ENCODE measurements at places on chromosomes 2 and 18. TPM values are rescaled to one million over a fixed set of nuclear protein-coding genes. Genes with fewer than 3 reads are reported as not detected.

The ZNF516 gene
- 45.4 TPM for total RNA-seq

DNA sequence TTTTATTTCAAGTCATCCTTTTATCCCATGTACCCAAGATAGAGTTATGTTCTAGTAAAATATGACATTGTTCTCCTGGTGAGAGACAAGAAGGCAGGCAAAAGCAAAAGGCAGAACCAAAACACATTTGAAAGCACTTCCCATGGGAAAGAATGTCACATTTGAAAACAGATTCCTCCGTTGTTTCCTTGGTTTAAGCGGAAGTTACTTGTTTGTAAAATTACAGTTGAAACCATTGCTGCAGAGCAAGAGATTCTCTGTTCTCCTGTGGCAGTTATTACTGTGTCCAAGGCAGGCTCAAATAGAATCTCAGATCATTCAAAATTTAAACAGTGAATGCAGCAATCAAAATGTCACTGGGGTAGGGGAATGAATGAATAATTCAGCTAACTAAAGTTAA is 149.6 kb downstream of the MTCL1 start:
- H3K27ac ChIP-seq = no peak overlapping the region
- no peaks in the 10 kb centered on the region for H3K4me1 ChIP-seq
- H3K36me3 ChIP-seq = no peaks in the 10 kb centered on the region

The GPR148 gene
- not detected for total RNA-seq

The FAM210A gene
- total RNA-seq = 9.4 TPM

- no peak overlapping the region for H3K4me3 ChIP-seq
- H3K36me3 ChIP-seq = no peaks in the 10 kb centered on the region
- DNase-seq = no peak
- no peaks in the 10 kb centered on the region for H3K4me1 ChIP-seq
Observed at GRCh38 chr18:49550621-49551339, 11.1 kb upstream of the LIPG start.

GRCh38 chr18:61972389-61973264 is 79.8 kb upstream of the RNF152 start:
- no peaks in the 10 kb centered on the region for H3K4me1 ChIP-seq
- H3K36me3 ChIP-seq = no peaks in the 10 kb centered on the region
- no peak for DNase-seq
- no peak overlapping the region for H3K4me3 ChIP-seq

- no peaks in the 10 kb centered on the region for H3K36me3 ChIP-seq
- H3K4me1 ChIP-seq = no peaks in the 10 kb centered on the region
- no peaks in the 10 kb centered on the region for H3K27me3 ChIP-seq
- H3K4me3 ChIP-seq = no peak overlapping the region
Observed at GRCh38 chr2:163580757-163581156, 155.1 kb downstream of the FIGN start.

GRCh38 chr18:2191180-2191790 is 380.0 kb downstream of the METTL4 start:
- H3K4me1 ChIP-seq = no peaks in the 10 kb centered on the region
- no peak overlapping the region for H3K4me3 ChIP-seq

The HOXD11 gene
- not detected for total RNA-seq

DNA sequence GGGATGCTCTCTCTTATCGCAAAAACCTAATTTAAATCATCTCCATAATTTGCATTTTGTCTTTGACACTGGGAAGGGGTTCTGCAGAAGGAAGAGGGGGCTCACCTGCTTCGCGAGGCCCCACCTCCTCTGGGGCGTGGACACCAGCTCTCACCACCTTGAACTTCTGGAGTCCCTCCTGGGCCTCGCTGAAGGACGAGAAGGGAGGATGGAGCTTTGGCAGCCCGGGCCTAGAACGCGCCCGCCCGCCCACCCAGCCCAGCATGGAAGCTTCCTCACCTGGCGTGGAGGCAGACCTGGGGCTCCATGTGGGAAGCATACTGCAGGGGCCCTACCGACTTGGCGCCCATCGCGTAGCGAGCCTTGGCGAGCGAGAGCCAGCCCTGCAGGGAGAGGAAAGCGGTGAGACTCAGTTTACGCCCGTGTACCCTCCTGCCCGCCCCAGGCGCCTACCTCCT is 1.1 kb upstream of the IMP4 start:
- peak overlapping the region; percentile 71 for H3K4me3 ChIP-seq
- peaks cover 40% of the 10 kb centered on the region for H3K36me3 ChIP-seq
- H3K27me3 ChIP-seq = no peaks in the 10 kb centered on the region
- H3K27ac ChIP-seq = peak overlapping the region; percentile 85
- DNase-seq = no peak

GRCh38 chr2:134369220-134369902 is 115.5 kb downstream of the MGAT5 start:
- no peaks in the 10 kb centered on the region for H3K36me3 ChIP-seq
- no peak overlapping the region for H3K4me3 ChIP-seq
- no peaks in the 10 kb centered on the region for H3K27me3 ChIP-seq
- DNase-seq = no peak

- H3K27ac ChIP-seq = no peak overlapping the region
- no peaks in the 10 kb centered on the region for H3K27me3 ChIP-seq
Observed at GRCh38 chr2:215540658-215541057, 104.8 kb upstream of the FN1 start.

DNA sequence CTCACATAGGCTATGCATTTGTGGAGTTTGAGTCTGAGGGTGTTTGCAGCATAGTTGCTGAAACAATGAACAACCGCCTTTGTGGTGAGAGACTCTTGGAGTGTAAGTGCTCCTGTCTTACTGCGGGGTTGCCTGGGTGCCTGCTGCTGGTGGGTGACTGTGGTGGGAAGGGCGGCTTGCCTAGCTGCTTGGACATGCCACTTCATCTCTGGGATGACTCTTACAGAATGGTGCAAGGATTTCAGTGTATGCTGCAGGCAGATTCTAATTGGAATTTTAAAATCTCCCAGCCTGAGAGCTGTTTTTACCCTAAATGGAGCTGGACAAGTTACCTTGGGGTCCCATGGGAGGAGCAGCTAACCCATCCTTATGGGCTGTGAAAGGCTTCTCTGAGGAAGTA is 50.1 kb downstream of the CYP27C1 start:
- no peaks in the 10 kb centered on the region for H3K36me3 ChIP-seq
- no peaks in the 10 kb centered on the region for H3K4me1 ChIP-seq
- H3K4me3 ChIP-seq = no peak overlapping the region
- no peak for DNase-seq
- no peaks in the 10 kb centered on the region for H3K27me3 ChIP-seq

The FBXO15 gene
- 9.7 TPM for total RNA-seq

The ANKRD30B gene
- total RNA-seq = not detected

- peaks cover 16% of the 10 kb centered on the region for H3K4me1 ChIP-seq
- H3K4me3 ChIP-seq = no peak overlapping the region
- no peaks in the 10 kb centered on the region for H3K27me3 ChIP-seq
- no peak overlapping the region for H3K27ac ChIP-seq
- no peaks in the 10 kb centered on the region for H3K36me3 ChIP-seq
Observed at GRCh38 chr2:188631037-188631809, 339.5 kb downstream of the GULP1 start.

- no peaks in the 10 kb centered on the region for H3K36me3 ChIP-seq
- DNase-seq = no peak
- no peaks in the 10 kb centered on the region for H3K4me1 ChIP-seq
- H3K27ac ChIP-seq = no peak overlapping the region
Observed at GRCh38 chr2:104733226-104733943, 120.5 kb upstream of the POU3F3 start.

GRCh38 chr18:37844209-37844970 is 278.8 kb upstream of the CELF4 start:
- no peak overlapping the region for H3K27ac ChIP-seq
- no peak overlapping the region for H3K4me3 ChIP-seq
- H3K27me3 ChIP-seq = no peaks in the 10 kb centered on the region
- H3K36me3 ChIP-seq = no peaks in the 10 kb centered on the region

All from lung (tissue), 17 donors.